ENCODE measurements at places on chromosomes 3 and 15.

DNA sequence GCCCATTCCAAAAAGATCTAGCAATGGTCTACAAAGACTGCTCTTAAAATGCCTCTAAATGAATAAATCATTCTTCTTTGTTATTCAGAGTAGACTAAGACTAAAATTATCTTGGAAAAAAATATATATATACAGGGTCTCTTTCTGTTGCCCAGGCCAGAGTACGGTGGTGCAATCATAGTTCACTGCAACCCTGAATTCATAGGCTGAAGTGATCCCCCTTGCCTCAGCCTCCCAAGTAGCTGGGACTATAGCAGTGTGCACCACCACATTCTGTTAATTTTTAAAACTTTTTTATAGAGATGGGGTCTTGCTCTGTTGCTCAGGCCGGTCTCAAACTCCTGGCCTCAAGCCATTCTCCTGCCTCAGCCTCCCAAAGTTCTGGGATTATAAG is 18.7 kb downstream of the WWTR1 start:
- DNase-seq: no peak

DNA sequence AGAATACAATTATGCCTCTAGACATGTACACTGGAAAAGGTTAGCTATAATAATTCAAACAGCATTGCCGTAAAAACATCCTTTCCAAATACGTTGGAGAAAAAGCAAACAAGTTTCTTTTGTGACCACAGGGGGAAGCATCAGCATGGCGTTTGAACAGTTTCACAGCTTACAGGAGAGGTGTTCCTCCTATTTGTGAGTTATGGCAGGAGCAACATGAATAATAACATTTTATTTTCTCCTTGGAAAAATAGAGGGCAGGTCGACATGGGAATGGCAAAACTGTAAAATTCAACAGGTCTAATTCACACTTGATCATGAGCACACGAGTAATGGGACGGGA is 39.7 kb upstream of the GADL1 start:
- no peak for DNase-seq

- DNase-seq: no peak
Observed at GRCh38 chr15:100335335-100335999, 6.3 kb downstream of the ADAMTS17 start.

DNA sequence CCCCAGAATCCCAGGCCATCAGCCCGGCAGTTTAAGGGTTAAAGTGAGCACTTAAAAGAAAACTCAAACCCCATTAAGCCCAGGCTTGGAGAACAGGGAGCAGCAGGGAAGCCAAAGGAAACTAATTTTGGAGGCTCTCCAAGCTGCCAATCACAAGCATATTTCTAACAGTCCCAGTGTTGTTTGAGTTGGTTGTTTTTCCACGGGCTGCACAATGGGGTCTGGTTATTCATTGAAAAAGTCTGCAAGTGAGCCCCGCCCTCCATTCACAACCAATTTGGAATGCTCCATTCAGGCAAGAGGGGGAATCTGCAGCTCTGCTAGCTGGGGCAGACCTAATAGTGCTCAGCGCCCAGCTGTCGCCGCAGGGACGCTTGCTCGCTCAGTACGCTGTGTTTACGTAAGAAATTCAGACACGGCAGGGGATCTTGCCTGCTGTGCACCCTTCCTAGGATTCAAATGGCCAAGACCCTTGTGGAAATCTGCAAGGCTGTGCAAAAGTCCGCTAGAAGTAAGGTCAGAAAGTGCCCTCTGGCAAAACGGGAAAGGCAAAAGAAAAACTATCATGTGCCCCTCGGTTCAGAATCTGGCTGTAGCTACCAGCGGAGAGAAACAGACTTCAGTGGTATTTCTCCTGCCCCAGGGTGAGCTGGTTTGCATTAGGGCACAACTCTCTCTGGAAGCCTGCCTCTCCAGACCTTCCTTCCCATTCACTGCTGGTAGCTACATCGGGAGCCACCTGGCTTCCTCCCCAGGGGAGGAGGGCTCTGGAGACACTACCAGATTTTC is 11.0 kb downstream of the ETV5 start:
- DNase-seq: no peak

GRCh38 chr3:42936157-42936981 is 30.4 kb downstream of the ZNF662 start:
- no peak for DNase-seq

DNA sequence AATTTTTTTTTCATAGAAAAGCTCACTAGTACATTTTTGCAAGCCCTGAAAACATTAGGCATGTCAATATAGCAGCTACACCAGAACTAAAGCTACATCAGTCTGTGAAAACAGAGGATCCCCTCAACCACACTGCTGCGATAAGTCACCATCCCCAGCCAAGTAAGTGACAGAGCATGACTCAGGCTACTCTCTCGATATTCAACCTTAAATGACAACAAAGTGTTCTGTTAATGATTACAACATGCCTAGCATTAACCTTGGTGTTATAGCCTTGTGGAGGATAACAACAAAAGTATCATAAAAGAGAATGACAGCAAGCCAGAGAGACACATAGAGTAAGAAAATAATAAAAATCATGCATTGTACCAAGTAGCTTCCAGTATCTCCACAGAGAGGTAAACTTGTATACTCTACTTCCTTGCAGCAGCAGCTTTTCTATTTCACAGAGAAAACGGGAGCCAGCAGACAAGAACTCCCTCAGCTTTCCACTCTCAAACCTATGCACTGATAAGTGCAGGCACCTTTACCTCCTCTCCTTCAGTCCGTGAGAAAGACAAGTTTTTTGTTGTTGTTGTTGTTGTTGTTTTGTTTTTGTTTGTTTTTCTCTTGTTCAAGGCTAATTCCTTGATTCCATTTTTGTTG is 76.6 kb downstream of the GBE1 start:
- no peak for DNase-seq

GRCh38 chr3:172070269-172070668 is 30.9 kb downstream of the FNDC3B start:
- DNase-seq: no peak

GRCh38 chr3:38617137-38617536 is 32.4 kb downstream of the SCN5A start:
- no peak for DNase-seq

GRCh38 chr15:71627188-71627587 is 183.2 kb upstream of the NR2E3 start:
- no peak for DNase-seq

DNA sequence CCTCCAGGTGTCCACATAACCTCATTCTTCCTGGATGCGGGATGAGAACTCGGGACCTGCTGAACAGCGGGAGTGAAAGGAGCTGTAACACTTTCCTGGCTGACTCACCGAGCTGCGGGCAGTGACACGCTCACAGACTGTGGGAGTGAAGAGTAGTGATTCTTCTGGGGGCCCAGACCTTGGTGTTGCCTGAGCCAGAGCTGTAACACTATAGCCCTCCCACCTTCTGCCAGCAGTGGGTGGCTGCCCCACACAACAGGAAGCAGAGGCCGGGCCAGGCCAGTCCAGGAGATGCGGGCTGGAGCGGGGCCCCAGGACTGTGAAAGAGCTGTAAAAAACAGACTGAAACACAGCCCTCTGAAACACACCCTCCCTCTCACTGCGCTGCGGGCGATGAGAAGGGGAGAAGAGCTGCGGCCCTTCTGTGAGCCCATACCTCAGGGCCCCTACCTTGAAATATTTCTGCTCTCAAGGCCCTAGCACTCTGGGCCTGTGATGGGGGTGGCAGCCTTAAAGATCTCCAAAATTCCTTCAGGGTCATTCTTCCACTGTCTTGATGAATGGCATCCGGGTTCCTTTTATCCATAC is 464.0 kb upstream of the CCDC54 start:
- DNase-seq: no peak

GRCh38 chr3:170730071-170730812 is 139.8 kb downstream of the RPL22L1 start:
- DNase-seq: no peak

- no peak for DNase-seq
Observed at GRCh38 chr3:45499529-45499928, 95.0 kb upstream of the LIMD1 start.

- no peak for DNase-seq
Observed at GRCh38 chr3:136836511-136837156, 17.7 kb downstream of the SLC35G2 start.

DNA sequence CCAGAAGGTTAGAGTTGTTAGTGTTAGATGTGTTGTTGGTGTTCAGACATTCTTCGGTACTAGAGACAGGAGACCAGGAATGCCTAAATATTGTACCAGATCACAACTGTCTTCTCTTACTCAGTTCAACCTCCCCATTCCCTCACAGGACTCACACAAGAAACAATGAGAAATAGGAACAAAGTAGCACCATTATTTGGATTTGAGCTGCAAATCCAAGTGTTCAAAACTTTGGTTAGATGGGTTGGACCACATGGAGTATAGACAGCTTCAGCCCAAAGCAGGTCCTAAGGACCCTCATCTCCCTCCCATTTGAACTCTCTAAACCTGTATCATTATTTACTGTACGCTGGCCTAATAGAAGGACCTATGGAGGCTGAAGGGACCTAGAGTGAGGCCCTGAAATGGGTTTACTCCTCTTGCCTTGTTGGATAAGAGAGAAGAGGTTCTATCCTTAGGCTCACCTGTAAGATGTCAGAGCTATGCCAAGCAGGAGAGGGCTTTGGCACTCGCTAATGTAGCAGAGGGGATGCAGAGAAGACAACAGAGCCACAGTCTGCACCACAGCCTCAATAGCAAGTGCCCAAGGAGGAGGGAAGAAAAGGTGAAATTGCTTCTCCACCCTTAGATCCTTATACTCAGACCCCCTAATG is 70.9 kb downstream of the FNDC3B start:
- DNase-seq: no peak

- no peak for DNase-seq
Observed at GRCh38 chr3:53764026-53764775, 82.0 kb downstream of the CHDH start.

DNA sequence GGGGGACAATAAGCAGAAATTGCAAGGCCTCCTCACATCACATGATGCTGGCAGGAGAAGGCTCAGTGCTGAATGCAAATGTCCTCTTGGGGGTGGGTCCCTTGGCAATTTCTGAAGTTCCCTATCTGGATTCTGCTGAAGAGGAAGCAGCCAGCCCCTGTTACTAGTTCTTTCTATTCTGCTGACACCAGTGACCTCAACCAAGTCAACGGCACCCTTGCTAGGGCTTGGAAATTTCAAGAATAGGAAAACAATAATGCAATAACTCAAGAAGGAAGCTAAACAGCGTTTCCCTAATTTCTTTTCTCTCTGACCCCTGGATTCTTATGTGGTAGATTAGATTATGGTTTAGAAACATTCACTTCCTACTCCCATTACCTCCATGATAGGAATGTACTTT is 46.2 kb upstream of the FOXP1 start:
- DNase-seq: no peak

DNA sequence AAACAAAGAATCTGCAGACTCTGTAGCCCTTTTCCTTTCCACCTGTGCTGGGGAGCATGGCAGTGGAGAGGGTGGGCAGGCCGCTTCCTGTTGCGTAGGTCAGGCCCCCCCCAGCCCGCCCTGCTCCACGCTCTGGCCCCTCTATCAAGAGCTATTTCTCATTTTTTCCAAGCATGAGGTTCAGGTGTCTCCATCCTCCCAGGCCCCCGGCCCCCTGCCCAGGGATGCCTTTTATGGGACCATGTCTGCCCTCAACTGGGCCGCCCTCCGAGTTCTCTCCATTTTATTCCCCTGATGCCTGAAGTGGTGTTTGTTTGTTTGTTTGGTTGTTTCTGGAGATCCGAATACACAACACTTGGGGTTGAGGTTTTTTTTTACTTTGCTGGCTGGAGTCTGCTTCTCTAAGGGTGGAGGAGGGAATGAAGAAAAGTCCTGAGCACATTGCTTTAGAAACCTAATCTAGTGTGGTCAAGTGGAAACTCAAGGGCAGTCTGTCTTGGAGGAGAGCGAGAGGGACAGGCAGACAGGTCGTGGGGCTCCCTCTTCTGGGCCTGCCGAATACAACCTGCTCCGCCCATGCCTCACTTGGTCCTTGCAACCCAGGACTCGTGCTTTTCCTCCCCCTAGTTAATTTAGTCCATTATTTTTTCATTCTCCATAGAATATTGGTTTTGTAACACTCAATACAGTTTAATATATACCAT is 176.5 kb upstream of the LYSMD4 start:
- no peak for DNase-seq

DNA sequence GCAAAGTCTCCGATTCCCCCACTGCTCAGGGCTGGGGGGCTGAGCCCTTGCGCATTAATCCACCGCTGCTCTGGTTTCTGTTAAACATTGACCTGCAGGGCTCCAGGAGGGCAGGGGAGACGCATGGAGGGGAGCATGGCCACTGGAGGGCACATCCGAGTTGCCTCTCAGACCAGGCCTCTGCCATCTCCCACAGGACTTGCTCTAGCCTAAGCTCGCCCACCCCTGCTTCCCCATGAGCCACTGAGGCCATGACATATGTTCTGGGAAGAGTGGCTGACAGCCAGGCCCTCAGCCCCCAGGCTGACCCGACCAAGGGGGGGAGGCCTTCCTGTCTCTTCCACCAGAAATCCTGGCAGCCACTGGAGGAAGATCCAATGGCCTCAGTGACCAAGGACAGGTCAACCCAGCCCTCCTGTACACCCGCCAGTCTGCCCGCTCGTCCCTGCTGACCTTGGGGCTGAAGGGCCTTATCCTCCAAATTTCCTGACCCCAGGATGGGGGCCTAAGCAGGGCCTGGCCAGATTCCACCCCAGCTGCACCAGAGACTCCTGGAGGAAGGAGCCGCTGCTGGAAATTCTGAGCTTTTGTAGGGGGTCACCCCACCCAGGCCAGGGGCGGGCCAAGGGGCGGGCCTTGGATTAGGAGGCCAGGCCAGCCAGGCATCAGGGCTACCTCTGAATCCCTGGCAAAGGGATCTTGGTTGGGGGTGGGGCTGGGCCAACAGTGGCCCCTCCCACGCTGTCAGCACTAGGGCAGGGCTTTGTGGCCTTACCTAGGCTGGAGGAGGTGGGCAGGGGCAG is at the start of gene HYAL1:
HYAL1 (minus strand) TSS at position 562 of the 803 bp plus-strand sequence. CDS start 618 bp downstream, outside the sequence.
- no peak for DNase-seq

- no peak for DNase-seq
Observed at GRCh38 chr15:93485438-93486327, 396.7 kb upstream of the RGMA start.

GRCh38 chr3:63922491-63923199 is 10.5 kb upstream of the SCAANT1 start:
- DNase-seq: no peak

DNA sequence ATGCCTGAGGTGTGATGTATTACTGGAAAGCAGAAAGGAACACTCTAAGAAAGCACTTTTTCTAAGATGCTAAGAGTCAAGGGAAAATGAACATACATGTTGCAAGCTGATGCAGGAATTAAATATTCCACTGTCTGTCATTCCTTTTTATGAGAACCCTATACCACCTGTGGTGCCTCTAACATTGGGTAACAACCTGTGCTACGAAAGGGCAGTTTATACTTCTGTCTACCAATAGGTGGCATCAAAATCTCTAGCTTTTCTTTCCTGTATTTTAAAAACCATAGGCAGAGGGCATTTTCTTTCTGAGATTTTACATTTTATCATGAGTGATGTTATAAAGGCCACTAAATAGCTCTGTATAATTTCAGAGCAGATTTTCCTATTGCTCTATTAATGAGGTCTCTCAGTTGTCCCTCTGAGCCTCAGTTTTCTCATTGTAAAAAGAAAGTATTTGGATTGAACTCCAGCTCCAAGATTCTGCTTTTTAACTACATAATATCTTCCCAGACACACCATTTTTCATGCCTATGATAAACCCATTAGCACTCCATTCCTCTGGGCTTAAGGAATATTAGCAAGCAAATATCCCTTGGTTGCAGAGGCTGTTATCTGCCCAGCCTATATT is 3.5 kb upstream of the CPNE4 start:
- DNase-seq: no peak

Measured in GM12892 (cell line).